ENCODE measurements at places on chromosomes 16 and 17. TPM values are rescaled to one million over a fixed set of nuclear protein-coding genes. Genes with fewer than 3 reads are reported as not detected.

The CDH1 gene
- total RNA-seq = 1.8 TPM

- DNase-seq = no peak
Observed at GRCh38 chr16:5903153-5903552, 805.6 kb upstream of the EEF2KMT start.

DNA sequence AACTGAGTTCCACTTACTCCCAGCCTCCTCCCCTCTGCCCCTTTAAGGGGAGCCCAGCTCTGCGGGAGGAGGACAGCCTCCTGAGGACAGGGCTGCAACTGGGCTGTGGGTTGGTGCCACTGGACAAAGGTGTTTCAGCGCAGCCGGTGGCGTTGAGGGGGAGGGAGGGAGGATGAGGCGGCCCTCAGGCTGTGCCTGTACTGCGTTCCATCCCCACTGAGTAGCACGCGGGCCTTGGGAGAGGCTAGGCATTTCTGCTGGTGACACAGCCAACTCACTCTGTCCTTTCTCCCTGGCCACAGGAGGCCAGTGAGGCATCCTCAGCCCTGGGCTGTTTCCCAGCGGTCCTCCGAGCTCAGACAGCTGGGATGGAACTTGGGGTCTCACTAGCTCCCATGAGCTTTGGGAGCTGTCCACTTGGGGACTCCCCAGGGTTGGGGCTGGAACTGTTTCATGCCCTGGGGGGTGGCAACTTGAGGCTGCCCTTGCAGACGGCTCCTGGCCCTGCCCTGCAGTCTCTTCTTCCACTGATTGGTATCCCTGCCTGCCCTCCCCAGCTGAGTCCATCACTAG lies 70.5 kb downstream of the MPRIP start:
- no peak for DNase-seq

DNA sequence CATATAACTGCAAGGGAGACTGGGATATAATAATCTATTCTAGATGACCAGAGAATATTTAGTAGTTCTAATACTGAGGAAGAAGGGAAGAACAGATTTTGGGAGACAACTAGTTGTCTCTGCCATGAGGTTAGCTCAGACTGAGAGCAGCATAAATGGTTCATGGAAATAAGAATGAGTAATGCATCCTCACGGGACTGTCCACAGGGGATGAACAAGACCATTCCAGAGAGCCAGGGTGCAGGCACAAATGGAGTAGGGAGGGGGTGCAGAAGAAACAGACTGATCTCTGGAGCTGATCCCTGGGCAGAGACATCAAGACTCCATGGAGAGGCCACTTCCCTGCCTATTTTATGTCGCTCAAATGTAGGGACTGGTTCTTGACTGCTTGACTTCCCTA lies 30.4 kb downstream of the NLRC5 start:
- no peak for DNase-seq

GRCh38 chr16:65394281-65394680 lies 272.4 kb upstream of the CDH11 start:
- no peak for DNase-seq

- DNase-seq = peak; percentile 12
Observed at GRCh38 chr16:3431779-3432219, 11.5 kb downstream of the ZNF597 start.

The CD300LB gene
- not detected for total RNA-seq

DNA sequence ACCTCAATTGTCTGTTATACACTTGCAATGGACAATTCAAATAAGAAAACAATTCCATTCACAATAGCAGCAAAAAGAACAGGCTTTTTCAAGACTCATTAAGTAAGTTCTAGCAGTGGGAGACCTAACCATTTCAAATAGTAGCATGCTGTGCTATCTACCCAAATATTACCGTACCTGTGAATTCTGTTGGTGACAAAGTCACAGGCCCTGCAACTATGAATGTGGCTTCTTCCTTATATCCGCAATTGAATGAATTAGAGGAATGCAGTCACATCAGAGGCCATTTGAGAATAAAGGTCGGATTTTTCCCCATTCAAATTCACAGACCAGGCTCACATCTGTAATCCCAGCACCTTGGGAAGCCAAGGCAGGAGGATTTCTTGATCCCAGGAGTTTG lies 800 bp upstream of the NME4 start:
- no peak for DNase-seq

- DNase-seq = no peak
Observed at GRCh38 chr17:3316836-3317235, 18.7 kb upstream of the OR3A1 start.

GRCh38 chr16:24834459-24835335 lies 11.1 kb upstream of the SLC5A11 start:
- DNase-seq = no peak

The OR1A1 gene
- total RNA-seq = not detected

DNA sequence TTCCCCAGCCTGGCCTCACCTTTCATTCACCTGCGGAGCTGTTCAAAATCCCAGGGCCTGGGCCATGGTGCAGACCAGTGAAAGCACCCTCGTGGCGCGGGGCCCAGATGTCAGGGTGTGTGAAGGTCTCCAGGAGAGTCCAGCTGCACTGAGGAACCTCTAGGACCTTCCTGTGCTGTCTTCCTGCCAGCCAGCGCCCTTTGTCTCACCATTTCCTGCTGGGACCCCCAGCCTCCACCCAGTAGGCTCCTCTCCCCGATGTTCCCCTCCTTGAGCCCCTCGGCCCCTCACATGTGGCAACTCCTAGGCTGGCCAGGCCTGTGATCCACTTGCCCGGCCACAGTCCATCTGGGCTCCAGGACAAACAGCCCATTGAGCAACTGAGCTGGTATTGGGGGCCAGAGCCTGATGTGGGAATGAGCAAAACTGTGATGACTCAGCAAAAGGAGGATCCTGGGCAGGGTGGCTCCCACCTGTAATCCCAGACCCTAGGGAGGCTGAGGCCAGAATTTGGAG lies 677 bp downstream of the SULT1A2 start:
- no peak for DNase-seq

GRCh38 chr17:76003915-76004314 lies 3.3 kb downstream of the CDK3 start:
- no peak for DNase-seq

The CES5A gene
- total RNA-seq = not detected

Data from activated T-cell treated with anti-CD3 and anti-CD28 coated beads, Interleukin-2, amount 50 U/mL, for 4 hours (primary cell).